ENCODE measurements at places on chromosomes 13 and 19.

- no peak for DNase-seq
Observed at GRCh38 chr13:44848920-44849676, 140.2 kb downstream of the NUFIP1 start.

- no peak for DNase-seq
Observed at GRCh38 chr13:62173958-62174357, 758.3 kb upstream of the PCDH20 start.

- DNase-seq: no peak
Observed at GRCh38 chr13:112117258-112117954, 50.5 kb downstream of the SOX1 start.

DNA sequence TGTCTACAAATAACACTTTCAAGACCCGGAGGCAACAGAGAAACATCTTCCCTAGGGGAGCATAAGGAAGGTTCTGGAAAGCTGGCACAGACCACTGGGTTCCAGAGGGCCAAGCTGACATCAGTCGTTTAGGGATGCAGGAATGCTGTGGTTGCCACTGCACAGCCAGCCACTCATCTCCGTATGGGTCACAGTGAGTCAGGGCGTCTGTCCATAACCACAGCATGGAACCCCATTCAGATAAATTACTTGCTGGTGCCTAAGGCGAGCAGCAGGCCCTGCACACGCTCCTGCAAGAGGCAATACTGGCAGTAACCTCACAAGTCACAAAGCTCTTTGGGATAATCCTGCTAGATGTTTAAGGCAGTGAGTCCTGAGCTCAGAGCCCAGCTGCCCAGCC is 140.9 kb upstream of the UBL3 start:
- DNase-seq: peak; percentile 87

GRCh38 chr13:30963791-30964190 is 31.3 kb downstream of the TEX26 start:
- DNase-seq: peak; percentile 32

DNA sequence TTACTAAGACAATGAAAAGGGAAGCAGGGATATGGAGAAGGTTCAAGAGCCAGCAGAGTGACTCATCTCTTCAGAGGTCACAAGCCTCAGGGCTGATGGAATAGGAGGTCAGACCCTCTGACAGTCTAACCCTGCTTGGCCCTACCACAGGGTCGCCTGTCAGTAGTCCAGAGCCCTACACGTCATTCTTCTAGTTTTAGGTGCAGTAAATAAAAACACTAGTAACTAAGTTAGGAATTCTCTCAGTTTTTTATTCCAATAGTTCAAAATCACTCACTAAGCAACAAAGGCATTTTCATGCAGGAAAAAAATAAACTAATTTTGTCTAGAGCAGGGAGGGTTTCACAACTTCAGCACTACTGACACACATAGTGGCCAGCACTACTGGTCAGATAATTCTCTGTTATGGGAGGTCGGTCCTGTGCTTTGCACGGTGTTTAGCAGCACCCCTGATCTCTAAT is 27.2 kb downstream of the FOXO1 start:
- peak; percentile 42 for DNase-seq

DNA sequence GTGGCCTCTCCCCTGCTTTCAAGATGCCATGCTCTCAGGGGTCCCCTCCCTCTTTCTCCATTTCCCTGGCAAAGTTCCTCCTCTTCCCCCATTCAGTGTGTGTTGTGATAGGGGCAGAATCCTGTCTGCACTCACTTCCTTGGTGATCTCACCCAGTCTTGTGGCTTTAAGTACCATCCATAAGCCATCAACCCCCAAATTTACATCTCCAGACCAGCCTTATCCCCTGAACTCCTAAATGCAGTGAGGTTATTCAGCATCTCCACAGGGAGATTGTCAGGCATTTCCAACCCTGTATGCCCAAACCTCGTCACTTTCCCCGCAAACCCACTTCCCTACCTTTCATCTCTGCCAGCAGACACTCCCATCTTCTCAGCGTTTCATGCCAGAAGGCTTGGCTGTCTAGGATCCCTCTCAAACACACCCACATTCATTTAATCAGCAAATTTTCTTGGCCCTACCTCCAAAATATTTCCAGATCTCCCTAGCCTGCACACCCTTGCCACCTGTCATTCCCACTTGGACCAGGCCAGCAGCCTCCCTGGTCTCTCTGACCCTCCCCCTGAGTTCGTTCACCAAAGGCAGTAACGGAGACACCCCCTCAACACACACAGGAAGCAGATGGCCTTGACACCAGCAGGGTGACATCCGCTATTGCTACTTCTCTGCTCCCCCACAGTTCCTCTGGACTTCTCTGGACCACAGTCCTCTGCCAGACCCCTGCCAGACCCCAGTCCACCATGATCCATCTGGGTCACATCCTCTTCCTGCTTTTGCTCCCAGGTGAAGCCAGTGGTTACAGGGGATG is at the start of gene HCST:
HCST (plus strand) TSS at position 676 of the 808 bp plus-strand sequence; CDS start at position 741, 65 bp downstream.
- no peak for DNase-seq

GRCh38 chr13:100988921-100989320 is 314.3 kb upstream of the TMTC4 start:
- no peak for DNase-seq

- DNase-seq: peak; percentile 82
Observed at GRCh38 chr13:75226733-75227435, 255.1 kb downstream of the TBC1D4 start.

DNA sequence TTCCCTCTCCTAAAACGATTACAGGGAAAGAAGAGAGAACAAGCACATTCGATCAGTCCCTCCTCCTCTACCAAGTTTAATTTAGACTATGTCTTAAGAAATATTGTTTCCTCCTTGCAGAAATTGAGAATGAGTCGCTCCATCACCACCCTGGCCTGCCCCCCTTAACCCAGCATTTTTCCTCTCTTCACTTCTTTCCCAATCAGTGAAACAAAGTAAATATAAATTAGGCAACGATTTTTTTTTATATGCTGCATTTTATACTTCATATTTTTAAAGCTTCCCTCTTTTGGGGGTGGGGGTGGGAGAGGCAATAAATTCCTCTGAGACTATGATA is 300.0 kb downstream of the SPRY2 start:
- DNase-seq: no peak

DNA sequence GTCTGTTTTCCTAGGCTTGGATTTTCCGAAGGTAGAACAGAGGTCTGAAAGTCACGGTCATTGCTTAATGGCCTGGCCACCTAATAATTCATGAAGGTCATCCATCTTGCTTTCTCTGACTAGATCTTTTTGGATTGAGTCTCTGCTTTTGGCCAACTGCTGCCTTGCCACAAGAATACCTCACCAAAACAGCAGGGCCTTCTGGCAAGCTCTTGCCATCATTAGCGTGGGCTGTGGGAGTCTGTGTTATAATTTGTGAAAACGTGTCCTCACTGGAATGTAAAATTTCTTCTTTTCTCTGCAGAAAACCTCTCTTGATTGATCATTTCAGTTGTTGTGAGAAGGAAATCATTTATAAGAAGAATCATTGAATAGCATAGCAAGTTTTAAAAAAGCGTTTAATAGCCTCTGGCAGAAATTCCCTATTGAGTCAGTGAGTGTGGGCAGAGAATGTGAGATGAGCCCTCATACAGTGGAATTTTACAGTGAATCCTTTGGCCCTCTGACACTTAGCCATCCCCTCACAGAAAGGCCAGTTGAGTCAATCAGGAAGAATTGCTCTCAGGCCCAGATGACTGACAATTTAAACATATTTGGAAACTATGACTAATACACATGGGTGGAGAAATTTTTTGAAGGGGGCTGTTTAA is 43.2 kb upstream of the ERICH6B start:
- peak; percentile 55 for DNase-seq

GRCh38 chr13:109163037-109163379 is 533.6 kb downstream of the MYO16 start:
- DNase-seq: no peak

GRCh38 chr19:46448601-46449000 is 19.9 kb upstream of the PNMA8C start:
- DNase-seq: no peak

- DNase-seq: peak; percentile 84
Observed at GRCh38 chr13:50543782-50544181, 299.7 kb downstream of the DLEU7 start.
